ENCODE measurements at places on chromosomes 5 and 9.

DNA sequence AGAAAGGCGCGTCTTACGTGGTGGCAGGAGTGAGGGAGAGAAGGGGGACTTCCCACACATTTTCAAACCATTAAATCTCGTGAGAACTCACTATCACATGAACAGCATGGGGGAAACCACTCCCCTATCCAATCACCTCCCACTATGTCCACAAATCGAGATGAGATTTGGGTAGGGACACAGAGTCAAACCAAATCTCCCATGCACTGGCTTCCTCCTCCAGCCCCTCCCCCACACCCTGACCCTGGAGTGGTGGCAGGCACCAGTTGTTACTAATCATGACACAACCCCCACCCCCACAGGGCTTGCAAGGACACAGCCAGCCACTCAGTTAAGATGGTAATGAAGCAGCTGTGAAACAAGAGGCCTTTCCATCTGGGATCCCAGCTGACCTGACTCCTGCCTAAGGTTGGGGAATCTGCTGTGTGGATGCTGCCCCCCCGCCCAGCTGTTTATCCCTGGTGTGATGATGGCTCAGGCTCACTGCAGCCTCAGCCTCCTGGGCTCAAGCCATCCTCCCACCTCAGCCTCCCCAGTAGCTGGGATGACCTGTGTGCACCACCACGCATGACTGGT, 57.1 kb upstream of the FUBP3 start:
- DNase-seq, result no peak

GRCh38 chr5:32539981-32540845, 45.1 kb upstream of the SUB1 start:
- no peak for DNase-seq

- no peak for DNase-seq
These were observed 184.1 kb downstream of the MARCHF11 start for GRCh38 chr5:15995341-15996052.

DNA sequence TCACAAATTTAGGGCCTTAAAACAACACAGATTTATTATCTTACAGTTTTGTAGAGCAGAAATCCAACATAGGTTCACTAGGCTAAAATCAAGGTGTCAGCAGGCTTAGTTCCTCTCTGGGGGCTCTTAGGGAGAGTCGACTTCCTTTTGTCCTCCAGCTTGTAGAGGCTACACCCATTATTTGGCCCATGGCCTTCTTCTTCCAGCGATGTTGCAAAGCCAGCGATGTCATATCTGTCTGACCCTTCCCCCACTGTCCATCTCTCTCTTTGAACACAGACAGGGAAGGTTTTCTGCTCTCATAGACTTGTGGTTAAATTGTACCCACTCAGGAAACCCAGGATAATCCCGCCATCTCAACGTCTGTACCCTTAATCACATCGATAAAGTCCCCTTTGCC, 60.3 kb upstream of the SHB start:
- no peak for DNase-seq

Measured in hematopoietic multipotent progenitor cell treated with erythropoietin and hydrocortisone succinate and interleukin-3 and kit ligand, for 15 days (in vitro differentiated cells).